ENCODE measurements at places on chromosomes 3 and 15.

GRCh38 chr3:71752831-71753700 is 589 bp upstream of the GPR27 start:
- no peak for DNase-seq

DNA sequence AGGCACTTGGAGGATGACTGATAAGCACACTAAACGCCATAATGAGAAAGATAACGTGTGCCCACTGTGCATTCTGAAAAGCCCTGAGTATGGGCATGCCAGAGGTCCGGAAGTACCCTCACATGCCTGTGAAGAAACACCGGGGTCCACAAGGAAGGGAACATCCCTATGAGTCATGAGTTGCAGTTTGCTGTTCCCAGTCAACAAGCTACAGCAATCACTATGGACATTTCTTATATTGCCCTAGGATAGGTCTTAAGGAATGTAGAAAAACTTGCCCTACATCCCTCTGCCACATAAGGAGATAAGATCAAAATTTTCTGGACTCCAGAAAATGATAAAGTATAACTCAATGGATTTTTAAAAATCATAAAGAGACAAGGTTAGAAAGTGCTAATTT is 9.9 kb downstream of the MB21D2 start:
- no peak for DNase-seq

- no peak for DNase-seq
Observed at GRCh38 chr15:25787855-25788520, 75.1 kb downstream of the ATP10A start.

- DNase-seq = no peak
Observed at GRCh38 chr15:36571301-36571700, 8.1 kb upstream of the CDIN1 start.

DNA sequence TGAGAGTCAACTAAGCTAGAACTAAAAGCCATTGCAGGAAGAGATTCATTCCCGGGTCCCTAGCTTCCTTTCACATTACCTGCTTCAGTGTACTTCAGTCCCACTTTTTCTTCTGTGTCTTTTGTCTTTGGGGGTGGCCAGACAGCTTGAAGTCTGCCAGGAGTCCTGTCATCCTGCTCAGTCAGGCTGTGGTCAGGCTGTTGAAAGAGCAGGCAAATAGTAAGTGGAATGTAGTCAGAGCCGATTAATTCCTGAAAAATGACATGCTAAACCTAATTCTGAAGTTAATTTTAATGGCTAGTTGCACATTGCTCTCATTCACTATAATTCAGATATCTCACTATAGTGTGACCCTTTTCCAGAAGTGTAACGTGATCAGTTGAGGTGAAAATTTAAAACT is 129.6 kb downstream of the FMN1 start:
- DNase-seq = no peak

- DNase-seq = no peak
Observed at GRCh38 chr15:89486726-89487050, 9.7 kb downstream of the RHCG start.

- no peak for DNase-seq
Observed at GRCh38 chr15:60721707-60722106, 242.8 kb upstream of the ICE2 start.

DNA sequence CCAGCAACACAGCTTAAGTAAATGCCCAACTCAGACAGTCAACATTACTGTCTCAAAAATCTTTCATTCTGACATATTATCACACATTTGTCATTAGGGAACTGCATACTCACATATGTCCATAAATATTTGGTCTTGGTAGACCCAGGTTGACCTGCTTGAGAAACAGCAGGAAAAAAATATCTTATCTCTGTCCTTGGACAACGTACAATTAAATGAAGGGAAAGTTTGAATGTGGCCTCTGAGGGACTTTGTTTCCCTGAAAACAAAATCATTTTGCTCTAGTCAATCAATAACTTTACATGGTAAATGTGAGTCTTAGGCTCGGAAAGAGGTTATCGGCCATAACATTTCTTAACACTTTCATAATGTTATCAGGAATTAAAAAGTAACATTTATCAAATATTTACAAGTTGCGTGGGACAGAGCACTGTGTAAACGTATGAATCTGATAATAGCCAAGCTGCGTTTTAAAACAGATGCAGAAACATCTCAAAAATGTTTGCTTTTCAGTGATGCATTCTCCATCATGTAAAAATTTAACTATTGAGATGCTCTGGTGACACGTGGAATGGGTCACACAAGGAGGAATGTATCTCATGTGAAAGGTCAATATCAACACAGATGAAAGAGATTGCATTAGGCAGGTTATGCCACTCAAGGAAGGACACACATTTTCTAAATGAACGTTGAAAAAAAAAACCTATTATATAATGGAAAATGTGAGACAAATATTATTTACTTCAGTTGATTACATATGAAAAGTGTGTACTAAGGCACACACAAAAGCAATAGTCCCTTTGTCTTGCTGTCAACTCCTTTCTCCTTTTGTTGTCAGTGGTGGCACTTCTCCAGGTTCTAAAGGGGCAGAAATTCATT is 304.4 kb downstream of the WDR72 start:
- DNase-seq = no peak

GRCh38 chr3:1092061-1092460 is 763 bp upstream of the CNTN6 start:
- no peak for DNase-seq

GRCh38 chr3:175304404-175304803 is 445.3 kb downstream of the NAALADL2 start:
- no peak for DNase-seq

- DNase-seq = no peak
Observed at GRCh38 chr3:127960421-127960965, 45.5 kb downstream of the KBTBD12 start.

GRCh38 chr3:194483850-194484249 is 3.0 kb downstream of the ATP13A3 start:
- no peak for DNase-seq

DNA sequence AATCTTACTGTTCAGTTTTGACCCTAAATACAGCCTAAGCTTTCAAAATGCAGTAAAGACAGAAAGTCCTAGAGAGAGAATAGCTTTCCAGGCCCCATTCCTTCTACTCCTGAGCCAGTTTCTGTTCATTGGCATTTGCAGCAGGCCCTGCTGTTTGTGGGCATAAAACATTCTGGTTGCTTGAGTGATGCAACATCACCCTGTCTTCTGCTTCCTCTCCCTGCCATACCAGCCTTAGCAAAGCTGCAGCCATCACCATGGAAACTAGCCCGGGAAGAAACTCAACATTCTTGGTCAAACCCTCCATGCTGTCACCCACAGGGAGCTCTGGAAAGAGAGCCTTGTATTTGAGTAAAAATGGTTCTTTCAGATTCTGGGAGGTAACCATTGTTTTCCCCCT is 325.7 kb downstream of the MAGI1 start:
- no peak for DNase-seq

GRCh38 chr3:30084316-30084715 is 522.1 kb upstream of the TGFBR2 start:
- DNase-seq = no peak

DNA sequence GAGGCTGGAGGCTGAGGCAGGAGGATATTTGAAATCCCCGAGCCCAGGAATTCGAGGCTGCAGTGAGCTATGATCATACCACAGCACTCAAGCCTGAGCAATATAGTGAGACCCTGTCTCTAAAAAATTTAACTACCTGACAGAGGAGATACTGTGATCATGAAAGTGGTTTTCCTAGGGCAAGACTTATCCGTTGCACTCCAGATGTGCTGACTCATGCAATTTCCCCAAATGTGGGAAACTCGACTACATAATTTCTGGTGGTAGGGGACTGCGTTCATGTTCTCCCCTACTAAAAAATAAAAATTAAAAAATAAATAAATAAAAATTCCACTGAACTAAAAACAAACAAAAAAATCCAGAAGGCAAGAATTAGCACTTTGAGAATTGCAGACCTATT is 271.7 kb downstream of the SHQ1 start:
- no peak for DNase-seq

GRCh38 chr3:69219101-69219708 is 96.8 kb upstream of the LMOD3 start:
- DNase-seq = no peak

GRCh38 chr3:56197259-56197965 is 270.9 kb downstream of the ERC2 start:
- no peak for DNase-seq

GRCh38 chr15:59150185-59150584 is 45.2 kb downstream of the CCNB2 start:
- DNase-seq = no peak

DNA sequence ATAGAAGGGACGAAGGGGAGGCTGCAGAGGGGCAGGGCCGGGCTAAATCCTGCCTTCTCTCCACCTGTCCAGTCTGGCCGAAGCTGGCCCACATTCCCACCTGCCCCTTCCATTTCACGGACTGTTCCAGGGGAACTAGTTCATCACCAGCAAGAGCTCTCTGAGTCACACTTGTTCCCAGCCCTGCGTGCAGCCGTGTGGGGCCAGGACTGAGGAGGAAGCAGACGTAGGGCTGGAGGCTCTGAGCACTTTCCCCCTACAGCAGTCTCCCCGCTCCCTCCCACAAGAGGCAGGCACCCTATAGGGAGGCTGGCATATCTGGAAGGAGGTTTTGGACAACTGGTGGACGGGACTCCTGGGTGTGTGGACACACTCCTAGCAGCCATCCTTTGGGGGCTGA is 3.0 kb downstream of the ITIH4 start:
- no peak for DNase-seq

DNA sequence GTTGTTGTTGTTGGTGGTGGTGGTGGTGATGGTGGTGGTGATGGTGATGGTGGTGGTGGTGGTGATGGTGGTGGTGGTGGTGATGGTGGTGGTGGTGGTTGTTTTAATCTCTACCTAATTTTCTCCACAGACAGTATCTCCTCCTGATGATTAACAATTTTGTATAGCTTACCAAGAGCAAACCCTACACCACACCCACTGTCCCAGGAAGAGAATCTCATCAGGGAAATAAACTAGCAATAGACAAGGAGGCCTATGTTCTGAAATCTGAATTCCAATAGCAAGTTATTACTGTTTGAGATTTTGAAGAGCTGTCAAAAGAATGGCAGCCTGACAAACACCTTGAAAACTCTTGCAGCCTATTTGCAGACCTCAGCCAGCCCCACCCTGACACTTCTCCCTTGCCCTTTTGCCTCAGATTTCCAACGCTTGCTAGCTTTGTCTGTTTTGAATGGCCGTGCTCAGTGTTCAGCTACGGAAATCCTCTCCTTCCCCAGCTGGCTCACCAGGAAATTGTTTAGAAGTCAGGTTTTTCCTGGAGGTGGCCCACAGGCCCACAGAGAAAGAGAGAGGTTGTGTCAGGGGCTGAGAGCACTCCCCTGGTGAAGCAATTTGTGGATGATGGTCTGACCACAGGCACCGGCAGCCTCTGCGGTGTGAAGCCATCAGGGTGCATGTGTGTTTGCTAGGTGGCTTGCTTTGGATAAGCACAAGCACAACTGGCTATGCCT is 101.6 kb downstream of the MAGI1 start:
- no peak for DNase-seq

DNA sequence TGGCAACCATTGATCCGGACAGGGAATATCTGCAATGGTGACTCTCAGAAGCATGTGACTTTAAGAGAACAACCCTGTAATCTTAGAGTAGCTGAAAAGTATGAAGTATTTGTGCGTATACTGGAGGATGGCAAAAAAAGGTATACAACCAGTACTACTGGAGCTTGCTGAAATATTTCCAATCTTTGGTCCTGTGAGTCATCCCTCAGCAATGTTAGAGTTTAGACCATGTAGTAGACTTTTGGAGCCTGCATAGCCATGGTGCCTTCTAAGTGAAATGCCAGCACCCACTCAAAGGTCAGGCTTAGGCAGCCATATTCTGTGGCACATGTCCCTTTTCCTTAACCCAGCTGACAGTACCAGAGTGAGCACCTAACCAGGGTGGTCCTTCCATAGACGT is 429.4 kb downstream of the NTRK3 start:
- DNase-seq = no peak

GRCh38 chr3:184372296-184372821 is 5.6 kb downstream of the THPO start:
- DNase-seq = no peak

GRCh38 chr3:23067116-23067515 is 136.0 kb upstream of the UBE2E2 start:
- no peak for DNase-seq

GRCh38 chr3:65751123-65751700 is 287.5 kb downstream of the MAGI1 start:
- DNase-seq = no peak

DNA sequence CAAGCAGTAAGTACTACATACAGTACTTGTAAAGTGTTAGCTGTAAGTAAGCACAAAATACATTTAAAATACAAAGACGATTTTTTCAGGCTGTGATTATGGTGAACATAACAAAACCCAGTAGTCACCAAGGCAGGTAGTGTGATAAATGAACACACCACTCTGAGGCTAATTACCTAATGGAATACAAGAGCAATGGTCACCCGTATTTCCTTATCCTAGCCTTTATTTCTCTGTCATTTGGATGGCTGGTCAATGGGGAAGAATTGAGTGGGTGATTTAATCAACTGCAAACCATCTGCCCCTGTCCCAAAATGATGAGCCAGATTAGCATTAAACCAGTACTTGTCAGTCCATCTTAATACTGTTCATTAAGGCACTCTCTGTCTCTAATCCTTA is 89.2 kb upstream of the CGNL1 start:
- DNase-seq = no peak
